ENCODE measurements at places on chromosomes 12 and 14.

DNA sequence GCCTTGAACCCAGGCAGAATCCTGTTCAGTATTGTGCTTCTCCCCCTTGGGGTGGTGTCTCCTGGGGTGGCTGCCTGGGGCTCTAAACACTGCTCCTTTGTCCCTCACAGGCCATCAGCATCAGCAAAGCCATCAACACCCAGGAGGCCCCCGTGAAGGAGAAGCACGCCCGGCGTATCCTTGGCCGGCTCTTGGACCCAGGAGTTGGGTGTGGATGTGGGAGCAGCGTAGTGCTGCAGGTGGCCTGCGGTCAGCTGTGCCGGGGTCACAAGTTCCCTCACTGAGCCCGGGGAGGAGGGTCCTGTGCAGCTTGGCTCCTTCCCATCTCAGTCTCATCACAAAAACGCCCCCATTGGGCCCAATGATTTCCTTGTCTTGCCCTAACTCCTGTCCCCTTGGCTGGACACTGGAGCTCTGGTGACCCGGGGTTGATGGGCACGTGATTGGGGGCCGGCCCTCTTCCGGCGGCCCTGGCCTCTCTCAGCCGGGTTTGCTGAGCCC lies 12.7 kb downstream of the HIP1R start:
- no peak for DNase-seq

- DNase-seq, result no peak
Observed at GRCh38 chr14:69648480-69649451, 37.4 kb downstream of the SUSD6 start.

DNA sequence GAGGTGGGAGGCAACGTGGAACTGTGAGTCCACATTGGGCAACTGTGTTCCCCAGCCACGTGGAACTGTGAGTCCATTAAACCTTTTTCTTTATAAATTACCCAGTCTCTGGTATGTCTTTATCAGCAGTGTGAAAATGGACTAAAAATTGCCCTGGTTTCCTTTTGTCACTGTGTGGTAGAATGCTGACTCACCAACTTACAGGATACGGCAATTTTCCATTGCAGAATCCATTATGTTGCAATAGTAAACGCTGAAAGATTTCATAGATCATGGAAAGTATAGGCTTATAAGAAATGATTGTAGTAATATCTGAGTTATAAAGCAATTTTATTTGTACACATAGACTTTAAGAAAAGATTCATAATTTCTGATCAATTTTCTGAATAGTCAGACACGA lies 93.0 kb downstream of the GTF2A1 start:
- no peak for DNase-seq

GRCh38 chr12:116094475-116094874 lies 183.0 kb downstream of the MED13L start:
- DNase-seq, result no peak

DNA sequence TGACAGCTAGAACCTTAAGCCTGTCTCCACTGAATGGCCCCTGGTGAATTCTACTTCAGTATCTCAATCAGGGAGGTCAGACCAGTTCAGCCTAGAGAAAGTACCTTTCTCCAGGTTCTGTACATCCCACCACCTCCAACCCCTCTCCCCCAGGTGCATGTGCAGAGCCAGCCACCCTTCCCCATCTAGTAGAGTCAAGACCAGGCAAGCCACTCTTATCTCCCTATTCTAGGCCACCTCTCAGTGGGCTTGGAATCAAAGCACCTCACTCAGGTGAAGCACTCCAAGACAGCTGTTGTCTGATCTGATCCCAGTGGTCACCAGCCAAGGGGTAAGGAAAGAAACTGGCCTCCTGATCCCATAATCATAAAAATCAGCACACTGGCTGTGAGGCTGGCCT lies 340.9 kb downstream of the BCL11B start:
- DNase-seq, result no peak

GRCh38 chr12:24224401-24224800 lies 274.9 kb upstream of the SOX5 start:
- DNase-seq, result no peak

GRCh38 chr12:47882781-47883546 lies 21.8 kb downstream of the VDR start:
- peak; percentile 66 for DNase-seq

- no peak for DNase-seq
Observed at GRCh38 chr14:33834466-33835260, 116.2 kb downstream of the EGLN3 start.

- no peak for DNase-seq
Observed at GRCh38 chr14:32827514-32827913, 111.2 kb upstream of the NPAS3 start.

Data from CD8-positive, alpha-beta T cell (primary cell).